NCI-H460 (cell line): ENCODE measurements at places on chromosomes 11 and 22. TPM values are rescaled to one million over a fixed set of nuclear protein-coding genes. Genes with fewer than 3 reads are reported as not detected.

The KCNQ1OT1 gene
- total RNA-seq: 0.49 and 0.72 TPM in 2 replicates

The CSF2RB gene
- total RNA-seq: not detected in 2 replicates

The TPBGL gene
- total RNA-seq: not detected in 2 replicates

The OR51B5 gene
- 0.35 TPM in 1 of 2 replicates, not detected in the other for total RNA-seq

The APOL5 gene
- total RNA-seq: not detected in 2 replicates

The EPS8L2 gene
- total RNA-seq: 12.8 and 13.9 TPM in 2 replicates

The SPI1 gene
- total RNA-seq: not detected in 2 replicates

The MISFA gene
- 1.1 and 1.8 TPM in 2 replicates for total RNA-seq

The NEFH gene
- total RNA-seq: 0.02 TPM in 1 of 2 replicates, not detected in the other
